ENCODE measurements at places on chromosomes 1 and 21.

DNA sequence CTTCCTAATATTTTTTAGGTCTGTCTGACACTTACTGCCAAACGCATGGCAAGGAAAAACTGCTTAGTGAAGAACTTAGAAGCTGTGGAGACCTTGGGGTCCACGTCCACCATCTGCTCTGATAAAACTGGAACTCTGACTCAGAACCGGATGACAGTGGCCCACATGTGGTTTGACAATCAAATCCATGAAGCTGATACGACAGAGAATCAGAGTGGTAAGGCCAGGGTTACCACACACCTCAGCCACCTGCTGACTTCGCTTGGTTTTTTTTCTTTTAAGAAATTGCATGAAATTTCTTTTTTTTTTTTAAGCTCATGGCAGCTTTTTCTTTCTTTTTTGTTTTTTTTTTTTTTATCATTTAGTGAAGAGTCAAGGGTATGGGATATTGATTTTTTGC lies 17.2 kb downstream of the ATP1A1 start:
- no peak for DNase-seq

DNA sequence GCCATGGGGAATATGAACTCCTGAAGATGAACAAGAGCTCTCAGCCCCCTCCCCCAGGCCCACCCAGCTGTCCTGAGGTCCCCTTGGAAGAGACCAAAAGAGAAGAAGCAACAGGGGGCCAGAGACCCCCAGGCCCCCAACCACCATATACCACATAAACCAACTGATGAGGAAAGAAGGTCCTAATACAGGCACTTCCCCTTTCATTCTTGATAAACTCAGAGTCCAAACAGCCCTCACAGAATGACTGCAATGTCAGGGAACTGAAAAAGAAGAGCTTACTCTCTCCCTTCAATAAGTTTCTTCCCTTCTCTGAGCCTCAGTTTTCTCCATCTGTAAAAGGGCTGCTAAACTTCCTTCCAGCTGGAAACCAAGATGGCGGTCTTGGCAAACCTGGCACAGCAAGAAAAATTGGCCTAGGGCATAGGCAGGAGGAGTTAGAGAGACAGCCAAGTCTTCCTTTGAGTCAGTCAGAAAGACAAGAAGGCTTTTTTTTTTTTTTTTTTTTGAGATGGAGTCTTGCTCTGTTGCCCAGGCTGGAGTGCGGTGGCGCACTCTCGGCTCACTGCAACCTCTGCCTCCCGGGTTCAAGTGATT lies 90.5 kb downstream of the VWA5B1 start:
- no peak for DNase-seq

DNA sequence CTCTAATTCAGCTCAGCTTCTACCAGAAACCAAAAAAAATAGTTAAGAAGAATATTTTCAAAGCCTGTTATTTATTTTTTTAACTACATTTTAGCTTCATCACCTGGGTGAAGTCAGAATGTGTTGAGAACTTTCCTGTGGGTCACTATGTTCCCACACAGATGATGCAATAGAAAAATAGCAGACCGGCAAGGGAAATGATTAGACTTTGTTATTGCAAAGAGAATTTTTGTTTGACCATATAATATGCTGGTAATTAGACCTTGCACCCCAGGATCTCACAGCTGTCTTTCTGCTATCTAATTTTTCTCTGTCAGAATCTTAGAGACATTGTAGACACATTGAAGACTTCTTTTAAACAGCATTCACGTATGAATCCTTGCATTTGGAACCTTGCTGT lies 299.3 kb downstream of the TBX15 start:
- DNase-seq, result no peak

DNA sequence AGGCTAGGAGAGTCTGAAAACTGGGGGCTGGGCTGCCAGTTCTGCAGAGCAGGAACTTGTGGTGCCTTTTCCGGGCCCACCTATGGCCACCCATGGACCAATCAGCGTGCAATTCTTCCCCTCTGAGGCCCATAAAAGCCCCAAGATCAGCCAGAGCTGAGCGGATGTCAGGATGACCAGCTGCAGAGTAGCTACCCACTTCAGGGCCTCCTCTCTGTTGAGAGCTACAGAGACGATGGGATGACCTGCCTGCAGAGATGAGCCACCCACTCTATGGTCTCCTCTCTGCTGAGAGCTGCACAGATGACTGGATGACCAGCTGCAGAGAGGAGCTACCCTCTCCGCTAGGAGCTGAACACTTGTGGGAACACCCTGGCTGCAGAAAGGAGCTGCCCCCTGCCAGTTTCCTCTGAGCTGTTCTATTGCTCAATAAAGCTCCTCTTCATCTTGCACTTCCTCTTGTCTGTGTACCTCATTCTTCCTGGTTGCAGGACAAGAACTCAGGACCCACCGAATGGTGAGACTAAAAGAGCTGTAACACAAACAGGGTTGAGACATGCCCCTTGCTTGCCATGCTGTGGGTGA lies 12.8 kb upstream of the AADACL4 start:
- no peak for DNase-seq

DNA sequence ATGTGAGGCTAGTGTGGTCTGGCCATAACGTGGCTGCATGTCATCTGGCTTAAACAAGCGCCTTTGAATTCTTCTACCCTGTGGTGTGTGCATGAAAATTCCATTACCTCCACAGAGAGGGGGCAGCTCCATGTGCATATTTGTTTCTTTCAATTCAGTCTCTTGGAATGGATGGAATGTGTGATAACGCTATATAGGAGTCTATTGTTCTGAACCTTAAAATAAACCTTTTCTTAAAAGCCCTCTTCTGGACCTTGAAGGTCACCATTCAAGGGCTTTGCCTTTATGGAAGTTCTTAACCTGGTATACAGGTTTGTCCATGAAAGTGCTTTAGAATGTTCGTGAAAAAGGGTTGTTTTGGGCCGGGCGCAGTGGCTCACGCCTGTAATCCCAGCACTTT lies 118.2 kb upstream of the ADGRL2 start:
- DNase-seq, result no peak

DNA sequence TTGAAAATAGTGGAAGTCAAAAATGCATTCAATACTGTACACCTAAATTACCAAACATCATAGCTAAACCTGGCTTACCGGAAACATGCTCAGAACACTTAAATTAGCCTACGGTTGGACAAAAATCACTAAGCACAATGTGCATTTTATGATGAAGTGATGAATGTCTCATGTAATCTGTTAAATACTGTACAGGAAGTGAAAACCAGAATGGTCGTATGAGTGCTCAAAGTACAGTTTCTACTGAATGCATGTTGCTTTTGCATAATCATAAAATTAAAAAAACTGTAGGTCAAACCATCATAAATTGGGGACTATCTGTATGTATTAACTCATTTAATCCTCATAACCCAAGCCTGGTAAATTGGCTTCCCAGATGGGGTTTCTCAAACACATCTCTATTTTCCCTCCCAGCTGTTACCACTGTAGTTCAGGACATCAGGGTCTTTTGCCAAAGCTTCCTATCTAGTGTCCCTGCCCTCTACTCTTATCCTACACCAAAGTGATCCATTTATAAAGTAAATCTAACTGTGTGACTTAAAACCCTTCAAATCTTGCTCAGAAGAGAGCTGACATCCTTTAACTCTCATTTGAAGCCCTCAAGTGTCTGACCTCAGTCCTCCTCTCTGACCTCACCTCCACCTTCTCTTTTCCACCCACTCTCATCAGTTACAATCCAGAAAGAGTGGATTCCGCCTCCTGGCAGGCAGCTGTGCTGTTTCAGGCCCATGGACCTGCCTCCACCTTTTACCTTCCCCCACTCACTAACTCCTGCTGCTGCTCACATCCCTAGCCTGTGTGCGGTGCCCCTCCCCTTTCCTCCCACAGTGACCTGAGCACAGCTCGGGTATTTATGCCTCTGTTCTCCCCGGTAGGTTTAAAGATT lies 356.4 kb upstream of the ST6GALNAC5 start:
- no peak for DNase-seq
